COLO829 (cell line): ENCODE measurements at places on chromosomes 12 and 14.

DNA sequence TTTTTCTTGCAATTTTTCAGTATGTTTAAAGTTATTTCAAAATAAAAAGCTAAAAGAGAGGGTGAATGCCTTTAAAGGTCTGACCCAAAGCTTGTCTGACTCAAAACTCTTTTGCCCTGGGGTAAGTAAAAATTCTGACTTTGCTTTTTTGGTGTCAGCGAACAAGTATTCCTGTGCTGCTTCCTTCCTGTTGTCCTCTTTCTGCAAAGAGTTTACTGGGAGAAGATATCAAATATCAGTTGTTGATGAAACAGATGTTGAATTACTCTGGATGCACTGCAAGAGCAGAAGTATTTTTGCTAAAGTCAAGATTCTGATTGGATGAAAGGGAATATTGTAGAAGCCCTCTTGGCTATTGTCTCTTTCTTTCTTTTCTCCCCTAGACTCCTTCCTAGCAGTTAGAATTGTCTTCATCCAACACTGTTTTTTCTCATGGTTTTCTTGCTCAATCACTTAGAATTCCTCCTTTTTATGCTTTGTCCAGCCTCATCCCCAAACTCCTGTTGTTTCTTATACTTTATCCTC, 62.0 kb downstream of the DACT1 start:
- DNase-seq: no peak

- no peak for DNase-seq
These were observed 2.7 kb upstream of the INHBE start for GRCh38 chr12:57452181-57452936.

DNA sequence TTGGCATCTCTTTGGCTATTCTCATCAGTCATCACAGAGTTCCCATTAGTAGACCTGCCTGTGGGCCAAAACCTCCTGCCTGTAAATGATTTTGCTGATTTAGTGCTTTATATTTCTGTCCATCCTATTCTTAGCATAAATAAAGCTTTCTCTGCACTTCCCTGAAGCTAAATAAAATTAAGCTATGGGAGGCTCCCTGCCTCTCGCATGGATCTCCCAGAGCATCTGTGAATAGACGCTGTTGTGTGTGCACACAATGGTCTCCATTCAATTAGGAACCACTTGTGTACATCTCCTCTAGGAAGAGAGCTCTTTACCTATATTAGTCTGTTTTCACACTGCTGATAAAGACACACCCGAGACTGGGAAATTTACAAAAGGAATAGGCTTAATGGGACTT, 80.4 kb downstream of the PPFIBP1 start:
- DNase-seq: peak; percentile 91

GRCh38 chr14:43938588-43939281, 568.3 kb downstream of the FSCB start:
- no peak for DNase-seq

DNA sequence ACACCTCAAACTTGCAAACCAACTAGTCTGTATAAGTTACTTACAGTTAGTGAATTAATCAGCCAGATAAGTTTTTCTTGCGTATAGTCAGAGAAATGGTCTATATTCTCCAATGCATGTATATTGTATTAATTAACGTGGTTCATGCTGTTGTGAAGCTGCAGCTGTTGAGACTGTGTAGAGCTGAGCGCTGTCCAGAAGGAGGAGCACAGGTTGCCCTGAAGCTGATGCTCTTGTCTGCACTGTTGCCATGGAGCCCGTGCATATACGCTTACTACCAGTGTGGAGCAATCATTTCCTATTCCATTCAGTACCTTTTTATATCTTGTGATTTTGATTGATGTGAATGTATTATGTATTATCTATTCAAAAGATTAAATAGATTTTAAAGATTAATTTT, 74.3 kb upstream of the ARID2 start:
- no peak for DNase-seq

DNA sequence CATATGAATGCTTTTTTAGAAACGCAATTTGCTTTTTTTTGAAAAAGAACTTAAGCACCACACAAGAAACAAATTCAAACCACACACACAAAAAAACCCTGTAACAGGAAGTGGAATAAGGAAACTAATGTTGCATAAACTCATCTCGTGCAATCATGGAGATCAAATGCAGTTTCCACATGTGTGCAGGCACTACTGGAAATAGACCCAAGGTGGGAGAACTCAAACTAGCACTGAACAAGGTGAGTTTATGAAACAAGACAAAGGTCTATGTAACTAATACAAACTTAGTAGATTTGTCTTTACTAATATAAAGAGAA, 17.5 kb downstream of the NIN start:
- DNase-seq: no peak

DNA sequence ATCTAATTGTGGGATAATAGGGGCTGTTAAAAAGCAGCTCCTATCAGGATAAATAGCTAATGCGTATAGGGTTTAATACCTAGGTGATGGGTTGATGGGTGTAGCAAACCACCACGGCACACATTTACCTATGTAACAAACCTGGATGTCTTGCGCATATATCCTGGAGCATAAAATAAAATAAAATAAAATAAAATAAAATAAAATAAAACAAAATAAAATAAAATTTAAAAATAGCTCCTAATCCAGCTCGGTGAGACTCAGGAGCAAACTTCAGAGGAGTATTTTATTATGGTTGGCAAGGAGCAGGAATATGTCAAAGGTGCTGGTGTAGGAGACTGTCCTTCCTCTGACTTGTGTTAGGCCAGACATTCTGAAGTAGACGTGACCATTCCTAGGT, 721.0 kb downstream of the BCL11B start:
- DNase-seq: no peak

DNA sequence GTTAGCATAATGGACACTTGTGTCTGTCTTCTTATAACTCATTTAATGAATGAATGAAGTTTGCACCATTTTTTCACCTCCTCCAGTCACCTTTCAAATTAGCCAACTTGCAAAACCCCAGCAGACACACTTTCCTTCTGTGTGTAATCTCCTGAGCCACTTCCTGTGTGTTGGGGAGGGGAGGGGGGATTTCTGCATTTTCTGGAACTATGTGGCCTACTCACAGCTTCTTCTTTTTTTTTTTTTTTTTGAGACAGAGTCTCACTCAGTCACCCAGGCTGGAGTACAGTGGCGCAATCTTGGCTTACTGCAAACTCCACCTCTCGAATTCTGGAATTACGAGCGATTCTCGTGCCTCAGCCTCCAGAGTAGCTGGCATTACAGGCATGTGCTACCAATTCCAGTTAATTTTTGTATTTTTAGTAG, 4.1 kb upstream of the SERPINA1 start:
- no peak for DNase-seq

GRCh38 chr14:76696361-76696760, 64.9 kb upstream of the VASH1 start:
- no peak for DNase-seq

DNA sequence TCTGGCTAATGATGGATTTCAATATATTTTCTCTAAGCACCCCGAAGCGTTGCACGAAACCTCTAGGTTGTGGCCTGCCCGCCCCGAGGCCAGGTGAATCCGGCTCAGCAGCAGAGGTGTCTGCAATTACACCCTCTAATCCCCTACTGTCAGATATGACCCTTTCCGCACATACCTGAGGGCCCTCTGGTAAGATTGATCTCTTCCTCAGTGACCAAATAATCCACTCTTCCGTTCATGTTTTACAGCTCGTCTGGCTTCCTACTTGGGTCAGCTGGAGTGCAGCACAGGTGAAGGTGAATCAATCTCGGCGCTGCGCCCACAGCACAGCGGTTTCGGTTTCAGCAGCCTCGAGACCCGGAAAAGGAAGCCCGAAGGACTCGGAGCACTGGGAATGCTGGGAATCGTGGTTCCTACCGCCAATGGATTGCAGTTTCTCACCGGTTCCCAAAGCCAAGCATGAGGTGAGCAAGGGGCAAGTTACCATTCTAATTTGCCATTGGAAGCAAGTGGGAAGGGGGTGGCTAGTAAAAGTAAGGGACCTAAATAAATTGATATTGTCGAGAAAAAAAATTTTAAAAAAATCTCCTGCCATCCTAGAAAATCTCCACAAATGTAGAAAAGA, at the start of gene SYNJ2BP:
Gene SYNJ2BP, minus strand, starts transcription at position 366 of the 625 bp plus-strand sequence. Its CDS starts 127 bp downstream, at position 239.
- DNase-seq: peak; percentile 86

DNA sequence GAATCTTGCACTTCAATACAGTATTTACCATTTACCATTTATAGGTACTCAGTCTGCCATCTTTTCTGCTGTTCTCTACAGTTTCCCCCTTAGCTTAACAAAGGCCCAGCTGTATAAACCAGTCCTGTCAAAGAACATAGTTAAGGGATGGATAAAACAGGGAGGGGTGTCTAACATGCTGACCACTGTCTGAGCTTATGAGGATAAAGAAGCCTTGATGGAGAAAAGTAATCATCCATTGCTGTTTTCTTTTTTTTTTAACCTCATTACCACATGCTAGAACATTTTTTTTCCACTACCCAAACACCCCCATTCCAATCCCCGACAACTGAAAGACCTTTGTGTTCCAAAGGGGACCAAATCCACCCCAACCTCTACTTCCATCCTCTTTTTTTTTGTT, 39.9 kb downstream of the SOX5 start:
- no peak for DNase-seq
